ENCODE measurements at places on chromosomes 2 and 18.

- DNase-seq: no peak
Observed at GRCh38 chr2:161045726-161046125, 114.5 kb upstream of the TANK start.

DNA sequence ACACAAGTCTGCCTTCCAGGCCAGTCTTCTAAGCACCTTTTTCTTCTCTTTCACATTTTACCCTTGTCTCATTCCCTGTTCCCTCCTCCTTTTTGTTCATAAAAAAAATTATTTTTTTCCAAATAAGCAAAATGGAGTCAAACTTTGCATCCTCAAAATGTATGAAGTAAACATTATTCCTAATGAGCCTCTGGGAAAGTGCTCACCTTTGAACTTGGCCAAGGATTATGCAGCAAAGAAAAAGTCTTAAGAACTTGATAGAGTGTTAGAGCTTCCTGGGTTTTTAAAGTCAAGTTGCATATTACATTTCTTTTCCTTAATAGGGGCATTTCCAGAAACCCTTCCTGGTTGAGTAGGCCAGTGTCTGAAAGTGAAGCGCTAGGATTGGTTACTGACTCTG, 31.6 kb downstream of the EPAS1 start:
- DNase-seq: no peak

DNA sequence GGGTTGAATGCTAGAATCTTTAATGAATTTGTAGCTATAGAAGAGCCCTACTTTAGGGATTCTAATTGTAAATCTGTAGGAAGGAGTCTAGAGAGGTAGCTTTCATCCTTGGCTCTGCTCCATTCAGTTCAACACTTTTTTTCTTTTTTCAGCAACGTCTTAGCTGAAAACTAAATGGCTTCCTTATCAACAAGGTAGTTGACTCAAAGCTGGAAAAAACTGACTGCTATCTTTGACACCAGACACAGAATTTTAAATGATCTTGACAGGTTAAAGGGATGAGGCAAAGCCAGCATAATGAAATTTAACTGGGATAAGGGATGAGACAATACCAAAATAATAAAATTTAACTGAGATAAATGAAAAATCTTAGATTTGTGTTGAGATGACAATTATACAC, 54.9 kb downstream of the TMEFF2 start:
- DNase-seq: no peak

DNA sequence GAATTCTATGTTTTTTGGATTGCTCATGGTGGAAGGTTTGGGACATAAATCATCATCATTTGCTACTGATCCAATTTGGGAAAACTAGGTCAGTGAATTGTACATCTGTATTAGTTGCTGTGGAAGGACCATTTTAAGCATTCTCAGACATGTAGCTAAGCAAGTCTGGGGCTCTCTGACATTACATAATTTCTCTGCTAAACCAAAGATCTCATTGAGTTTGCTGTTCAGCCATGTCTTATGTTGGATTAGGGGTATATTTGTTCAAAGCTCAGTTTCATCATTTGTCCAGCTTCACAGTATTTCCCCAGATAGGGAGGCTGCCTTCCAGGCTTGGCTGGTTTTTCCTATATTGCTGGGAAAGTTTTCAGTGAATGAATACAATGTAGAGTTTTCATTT, 399.7 kb downstream of the MTX2 start:
- DNase-seq: no peak

DNA sequence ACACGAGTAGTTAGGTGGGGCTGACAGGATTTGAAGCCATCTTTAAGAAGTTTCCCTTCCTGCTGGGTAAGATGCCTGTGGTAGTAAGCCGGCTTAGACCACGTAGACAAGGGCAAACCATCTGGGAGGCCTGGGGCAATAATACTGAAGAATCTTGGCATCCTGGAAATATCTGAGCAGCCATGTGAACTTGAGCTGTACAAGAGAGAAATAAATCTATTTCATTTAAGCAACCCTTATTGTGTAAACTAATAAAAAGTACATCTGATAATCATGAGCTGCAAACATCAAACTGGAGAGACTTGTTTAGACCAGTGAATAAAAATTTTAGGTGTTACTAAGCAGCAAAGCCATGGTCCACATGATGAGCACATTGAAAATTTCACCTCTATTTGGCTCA, 11.4 kb upstream of the CETN1 start:
- no peak for DNase-seq

GRCh38 chr2:182977463-182977862, 60.8 kb downstream of the NCKAP1 start:
- no peak for DNase-seq

- DNase-seq: peak; percentile 86
Observed at GRCh38 chr2:120223034-120223912, at the start of gene TMEM185B. Gene TMEM185B (minus strand): TSS chr2:120223400. CDS start chr2:120222976, 424 bp downstream.

GRCh38 chr2:204628926-204629712, 83.8 kb downstream of the PARD3B start:
- no peak for DNase-seq

DNA sequence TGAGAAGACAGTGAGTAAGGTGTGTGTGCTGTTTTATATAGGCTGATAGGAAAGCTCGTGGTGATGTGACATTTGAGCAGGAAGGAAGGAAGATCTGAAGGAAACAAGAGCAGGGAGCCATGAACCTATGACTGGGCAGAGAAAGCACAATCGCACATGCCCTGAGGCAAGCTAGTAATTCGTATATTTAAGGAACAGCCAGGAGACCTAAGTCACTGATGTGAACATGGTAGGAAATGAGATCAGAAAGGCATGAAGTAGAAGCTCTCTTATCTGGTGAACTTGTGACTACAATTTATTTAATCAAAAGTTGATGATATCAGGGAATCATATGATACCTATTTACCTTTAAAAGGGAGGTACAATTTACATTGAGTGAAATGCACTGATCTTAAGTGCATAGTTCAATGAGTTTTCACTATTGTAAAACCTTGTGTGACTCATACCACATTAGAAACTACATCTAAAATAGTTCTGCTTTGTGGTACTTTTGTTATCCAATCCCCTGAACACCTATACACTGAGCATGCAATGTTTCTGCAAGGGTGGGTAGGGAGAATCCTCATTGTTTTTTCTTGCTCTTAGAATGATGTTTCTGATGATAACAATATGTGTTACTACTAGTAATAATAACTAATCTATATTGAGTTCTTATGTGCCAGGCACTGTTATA, 67.5 kb downstream of the GALNT13 start:
- DNase-seq: no peak

DNA sequence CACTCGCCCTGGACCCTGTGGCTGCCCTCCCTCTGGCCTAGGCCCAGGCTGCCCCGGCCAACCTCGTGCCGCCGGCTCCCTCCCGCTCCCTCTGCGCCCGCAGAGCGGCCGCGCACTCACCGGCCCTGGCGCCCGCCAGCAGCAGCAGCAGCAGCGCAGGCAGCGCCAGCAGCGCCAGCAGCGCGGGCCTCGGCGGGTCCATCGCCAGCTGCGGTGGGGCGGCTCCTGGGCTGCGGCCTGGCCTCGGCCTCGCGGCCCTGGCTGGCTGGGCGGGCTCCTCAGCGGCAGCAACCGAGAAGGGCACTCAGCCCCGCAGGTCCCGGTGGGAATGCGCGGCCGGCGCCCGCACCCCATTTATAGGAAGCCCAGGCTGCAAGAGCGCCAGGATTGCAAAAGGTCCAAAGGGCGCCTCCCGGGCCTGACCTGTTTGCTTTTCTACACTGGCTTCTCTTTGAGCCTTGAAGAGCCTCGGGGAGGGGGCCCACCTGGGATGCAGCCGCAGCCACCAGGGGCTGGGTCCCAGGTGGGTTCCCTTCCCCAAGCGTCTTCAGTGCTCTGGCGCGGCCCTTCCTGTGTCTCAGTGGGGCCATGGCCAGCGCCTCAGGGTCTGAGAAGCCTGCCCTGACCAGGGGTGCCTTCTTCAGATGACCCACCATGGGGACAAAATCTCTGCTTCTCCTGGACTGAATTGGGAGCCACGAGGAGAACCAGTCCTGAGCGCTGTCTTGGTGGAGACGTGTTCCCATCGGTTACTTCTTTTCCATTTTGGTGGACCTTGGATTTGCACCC, at the start of gene APOB:
APOB (minus strand) TSS at position 330 of the 789 bp plus-strand sequence; CDS start at position 202, 128 bp downstream.
- DNase-seq: no peak

DNA sequence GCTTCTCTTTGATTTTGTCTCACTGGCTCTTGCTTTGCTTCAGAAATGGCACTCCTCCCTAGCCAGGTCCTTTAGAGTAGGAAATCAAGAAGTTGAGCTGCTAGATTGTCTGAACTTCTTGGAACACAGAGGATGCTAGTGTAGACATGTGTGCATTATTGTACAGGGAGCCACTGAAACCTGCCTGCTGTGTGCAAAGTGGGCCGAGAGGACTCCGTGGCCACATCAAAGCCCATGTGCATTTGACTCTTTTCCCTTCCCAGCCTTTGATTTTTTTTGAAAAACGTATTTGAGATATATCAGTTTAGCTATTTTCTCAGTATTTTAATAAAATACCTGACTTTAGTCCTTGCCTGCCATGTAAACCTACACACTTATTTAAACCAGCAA, 83.1 kb downstream of the TMEM247 start:
- no peak for DNase-seq

DNA sequence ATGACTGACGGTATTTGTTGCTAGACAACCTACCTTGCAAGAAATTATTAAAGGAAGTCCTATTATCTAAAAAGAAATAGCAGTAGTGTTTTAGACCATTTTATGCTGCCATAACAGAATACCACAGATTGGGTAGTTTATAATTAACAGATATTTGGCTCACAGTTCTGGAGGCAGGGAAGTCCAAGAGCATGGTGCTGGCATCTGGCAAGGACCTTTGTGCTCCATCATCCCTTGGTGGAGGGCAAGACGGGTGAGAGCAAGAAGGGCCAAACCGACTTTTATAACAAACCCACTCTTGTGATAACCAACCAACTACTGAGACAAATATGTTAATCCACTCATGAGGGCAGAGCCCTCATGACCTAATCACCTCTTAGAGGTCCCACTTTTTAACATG, 91.2 kb downstream of the DYNC1I2 start:
- DNase-seq: no peak

GRCh38 chr18:62925031-62925688, 209.8 kb downstream of the PHLPP1 start:
- no peak for DNase-seq

- no peak for DNase-seq
Observed at GRCh38 chr2:20027260-20027677, 14.8 kb upstream of the MATN3 start.

GRCh38 chr2:40244675-40245074, 207.2 kb downstream of the SLC8A1 start:
- no peak for DNase-seq

DNA sequence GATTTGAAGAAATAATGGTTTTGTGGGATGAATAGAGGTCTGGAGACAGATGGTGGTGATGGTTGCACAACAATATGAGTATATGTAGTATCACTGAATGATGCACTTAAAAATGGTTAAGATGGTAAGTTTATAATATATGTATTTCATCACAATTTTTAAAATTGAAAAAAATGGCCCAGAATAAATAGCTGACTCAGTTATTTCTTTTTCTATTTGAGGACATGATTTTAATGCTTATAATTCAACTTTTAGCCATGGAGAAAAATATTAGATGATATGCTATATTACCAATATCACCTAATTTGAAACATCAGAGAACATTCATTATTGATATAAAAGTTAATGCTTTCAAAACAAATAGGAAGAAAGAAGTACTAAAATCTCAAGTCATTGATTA, 339.8 kb upstream of the LINC00305 start:
- DNase-seq: no peak

DNA sequence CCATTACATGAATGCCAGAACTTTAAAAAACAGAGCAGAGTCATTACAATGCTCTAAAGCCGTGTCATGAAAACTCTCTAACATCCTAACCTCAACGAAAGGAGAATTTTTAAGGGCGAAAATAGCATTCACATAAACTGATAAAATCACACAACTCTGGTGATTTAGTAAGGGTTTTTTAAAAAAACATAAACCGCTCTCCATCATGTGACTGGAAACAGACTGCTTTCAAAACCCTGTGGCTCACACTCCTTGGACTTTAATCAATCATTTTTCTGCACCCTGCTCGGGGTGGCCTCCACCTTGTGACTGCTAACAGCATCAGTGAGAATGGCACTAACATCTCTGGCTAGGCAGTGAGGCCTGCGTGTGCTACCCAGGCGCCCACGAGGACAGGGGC, 12.1 kb downstream of the DOCK10 start:
- DNase-seq: no peak

- no peak for DNase-seq
Observed at GRCh38 chr2:9401059-9401547, 22.2 kb downstream of the ITGB1BP1 start.

GRCh38 chr18:54875063-54875462, 46.8 kb downstream of the RAB27B start:
- no peak for DNase-seq

- DNase-seq: no peak
Observed at GRCh38 chr2:152386266-152386665, 51.3 kb downstream of the FMNL2 start.

DNA sequence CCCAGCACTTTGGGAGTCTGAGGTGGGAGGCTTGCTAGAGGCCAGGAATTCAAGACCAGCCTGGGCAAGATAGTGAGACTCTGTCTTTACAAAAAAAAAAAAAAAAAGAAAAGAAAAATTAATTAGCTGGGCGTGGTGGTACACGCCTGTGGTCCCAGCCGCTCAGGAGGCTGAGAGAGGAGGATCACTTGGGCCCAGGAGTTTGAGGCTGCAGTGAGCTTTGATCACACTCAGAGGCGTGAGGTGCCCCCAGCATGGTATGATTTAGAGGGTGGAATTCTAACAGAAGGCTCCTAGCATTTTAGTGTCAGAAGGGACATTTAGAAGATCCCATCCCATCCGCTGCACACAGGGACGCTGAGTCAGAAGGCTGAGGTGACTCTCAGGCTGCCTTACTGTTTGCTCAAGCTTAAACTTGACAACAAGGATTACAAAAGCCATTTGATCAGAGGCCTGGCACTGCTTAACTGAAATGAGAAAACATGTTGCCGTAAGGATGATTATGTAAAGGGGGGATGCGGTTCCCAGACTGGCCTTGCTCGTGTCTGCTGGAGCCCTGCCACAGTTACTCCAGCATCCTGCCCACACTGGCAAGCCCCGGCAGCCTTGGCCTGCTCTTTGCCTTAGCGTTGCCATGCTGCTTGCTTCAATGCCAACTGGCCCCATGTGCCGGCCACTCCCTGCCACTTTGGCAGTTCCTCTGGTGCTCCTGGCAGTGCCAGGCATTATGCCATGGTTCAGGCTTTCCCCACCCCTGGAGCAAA, 45.6 kb upstream of the SLC1A4 start:
- DNase-seq: no peak

- DNase-seq: no peak
Observed at GRCh38 chr2:147487978-147488289, 356.9 kb upstream of the ACVR2A start.

GRCh38 chr2:100623033-100623715, 60.4 kb downstream of the PDCL3 start:
- DNase-seq: no peak

All from T-helper 1 cell (primary cell).